Activated naive CD4-positive, alpha-beta T cell treated with anti-CD3 and anti-CD28 coated beads, Interleukin-2, amount 50 U/mL, for 72 hours (primary cell): ENCODE measurements at places on chromosomes 12 and 14. TPM values are rescaled to one million over a fixed set of nuclear protein-coding genes. Genes with fewer than 3 reads are reported as not detected.

GRCh38 chr14:96264853-96265252 is 8.8 kb downstream of the BDKRB1 start:
- no peak for DNase-seq

DNA sequence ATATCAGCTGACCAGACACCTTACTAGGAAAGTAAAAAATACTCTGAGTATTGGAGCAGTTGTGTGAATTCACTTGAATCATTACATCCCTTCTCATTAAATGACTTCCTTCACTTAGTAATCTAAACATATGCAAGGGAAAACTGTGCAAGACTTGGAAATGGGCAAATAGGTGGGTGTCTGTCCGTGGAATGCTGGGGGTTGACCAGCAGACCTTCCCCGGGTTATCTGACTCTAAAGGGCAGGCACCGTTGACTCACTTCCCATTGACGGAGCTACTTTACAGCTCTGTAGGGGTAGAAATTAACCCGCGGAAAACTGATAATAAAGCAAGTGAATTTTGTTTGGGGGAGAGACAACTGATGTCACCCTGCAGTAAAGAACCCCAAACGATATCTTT is 199.3 kb downstream of the TTC7B start:
- no peak for DNase-seq

DNA sequence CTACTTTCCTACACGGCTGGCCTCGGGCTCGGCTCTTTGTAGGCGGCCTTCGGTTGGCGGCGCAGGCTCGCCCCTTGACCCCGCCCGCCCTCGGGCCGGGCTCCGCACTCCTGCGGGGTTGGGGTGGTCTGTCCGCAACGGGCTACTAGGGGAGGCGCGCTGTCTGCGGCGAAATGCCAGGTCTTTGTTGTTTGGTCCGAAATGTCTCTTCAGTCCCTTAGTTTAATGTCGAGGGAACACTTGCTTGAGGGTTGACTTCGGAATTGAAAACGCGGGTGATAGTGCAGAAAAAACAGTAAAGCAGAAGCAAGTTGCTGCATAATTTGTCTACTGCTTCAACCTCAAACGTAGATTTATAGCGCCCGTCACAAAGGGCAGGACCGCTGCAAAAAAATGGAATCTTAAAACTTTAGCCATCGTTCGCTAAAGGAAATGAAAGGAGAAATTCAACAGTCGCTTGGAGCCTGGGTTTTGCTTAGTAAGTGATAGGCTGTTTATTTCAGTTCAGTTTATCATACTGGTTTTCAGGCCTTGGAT is 390 bp downstream of the JKAMP start:
- no peak for DNase-seq

DNA sequence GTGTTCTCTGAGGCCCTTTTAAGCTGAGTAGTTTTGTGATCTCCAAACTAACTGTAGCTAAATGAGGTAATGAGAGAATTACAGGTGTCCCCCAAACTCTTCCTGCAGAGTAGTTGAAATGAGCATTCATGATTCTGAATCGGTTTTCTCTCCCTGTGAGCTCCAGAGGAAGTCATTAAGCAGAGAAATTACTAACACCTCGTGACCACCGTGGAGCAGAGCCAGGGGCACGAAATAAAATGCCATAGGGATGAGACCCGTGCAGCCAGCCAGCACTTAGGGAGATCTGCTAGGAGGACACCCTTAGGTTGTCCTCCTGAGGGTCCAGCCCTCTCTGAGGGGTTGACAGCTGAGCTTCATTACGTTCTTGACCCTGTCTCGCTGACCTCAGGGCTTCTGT is 79.5 kb downstream of the SLC25A47 start:
- DNase-seq: no peak

RDH16 gene
- total RNA-seq: 0.29 TPM

PACS2 gene
- 36.9 TPM for total RNA-seq

SLCO1B1 gene
- not detected for total RNA-seq
